ENCODE measurements at places on chromosomes 4 and X.
A peak's percentile ranks its signal among the peaks of the same experiment; 100 is the strongest.

GRCh38 chr4:56654238-56654632 lies 26.9 kb downstream of the HOPX start:
- DNase-seq: no peak

- no peak for DNase-seq
Observed at GRCh38 chr4:187042251-187042650, 318.6 kb upstream of the FAT1 start.

GRCh38 chrX:115229337-115230003 lies 4.4 kb downstream of the LRCH2 start:
- DNase-seq: no peak

GRCh38 chrX:27251369-27251768 lies 211.8 kb downstream of the PPP4R3C start:
- no peak for DNase-seq

- DNase-seq: no peak
Observed at GRCh38 chr4:110961066-110961465, 338.2 kb upstream of the PITX2 start.

- DNase-seq: peak; percentile 33
Observed at GRCh38 chrX:85963736-85964135, 83.6 kb downstream of the CHM start.

DNA sequence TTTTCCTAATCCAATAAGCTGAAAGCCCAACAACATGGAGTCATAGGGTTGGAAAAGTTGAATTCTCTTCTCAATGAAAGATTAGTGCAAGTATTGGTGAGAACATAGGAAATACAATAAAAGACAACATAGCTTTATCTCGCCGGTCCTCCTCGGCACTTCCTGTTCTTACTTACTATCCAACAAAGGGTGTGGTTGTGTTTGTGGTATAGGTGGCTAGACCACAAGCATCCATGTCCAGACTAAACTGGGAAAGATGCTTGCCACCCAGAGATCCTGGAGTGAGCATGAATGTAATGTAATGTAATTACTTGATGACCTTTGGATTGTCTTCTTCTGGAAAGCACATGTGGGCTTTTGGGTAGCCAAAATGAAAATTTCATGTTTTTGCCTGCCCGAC lies 223.8 kb downstream of the CPE start:
- DNase-seq: no peak

- DNase-seq: no peak
Observed at GRCh38 chrX:1658071-1658491, 43.2 kb downstream of the ASMT start.

DNA sequence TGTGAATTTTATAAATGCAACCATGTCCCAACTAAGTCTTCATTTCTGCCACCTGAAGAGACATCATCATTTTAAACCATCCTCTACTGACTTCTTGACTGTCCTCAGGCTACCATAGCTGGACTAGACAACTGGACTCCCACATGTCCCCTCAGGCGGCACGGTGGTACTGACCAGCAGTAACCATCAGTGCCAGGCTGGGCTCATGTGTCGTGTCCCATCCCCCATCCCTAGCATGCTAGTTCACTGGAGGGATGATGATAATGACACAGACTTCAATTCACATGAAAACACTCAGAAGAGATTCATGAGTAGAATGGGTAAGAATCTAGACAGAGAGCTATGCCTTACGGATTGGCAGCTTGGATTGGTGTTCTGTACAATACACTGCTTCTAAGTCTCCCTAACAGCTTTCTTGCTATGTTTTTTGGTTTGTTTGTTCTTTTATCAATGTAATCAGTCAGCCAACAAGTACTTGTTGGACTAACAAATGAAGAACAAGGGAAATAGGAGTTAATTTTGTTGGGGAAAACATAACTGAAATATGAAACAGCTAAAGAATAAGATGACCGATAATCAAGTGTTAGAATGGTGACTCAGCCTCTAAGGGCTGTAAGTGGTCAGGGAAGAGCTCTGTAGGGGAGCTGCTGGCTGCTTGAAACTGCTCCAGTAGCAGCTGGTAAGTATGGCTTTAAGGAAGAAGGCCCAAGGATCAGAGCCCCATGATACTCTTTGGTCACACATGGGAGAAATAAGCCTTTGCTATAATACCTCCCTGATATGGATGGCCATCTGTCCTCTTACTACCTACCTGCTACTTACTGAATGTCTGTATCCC lies 10.3 kb downstream of the ZDHHC9 start:
- peak; percentile 50 for DNase-seq

DNA sequence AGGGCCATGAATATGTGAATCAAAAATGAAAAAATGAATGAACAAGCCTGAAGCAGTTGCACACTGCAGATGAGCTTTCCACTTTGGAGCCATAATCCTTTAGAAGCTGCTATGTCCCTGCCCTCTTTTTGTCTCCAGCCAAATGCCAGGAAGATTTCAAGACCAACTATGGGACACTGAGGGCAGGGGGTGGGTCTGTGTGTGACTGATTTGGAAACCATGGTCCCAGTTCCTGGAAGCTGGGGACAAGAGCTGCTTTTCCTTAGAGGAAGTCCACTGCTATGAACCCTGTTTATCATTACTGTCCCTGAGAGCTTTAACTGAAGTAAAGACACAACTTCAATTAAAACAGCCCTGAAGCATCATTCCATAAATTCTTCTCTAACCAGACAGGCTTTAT lies 153.9 kb upstream of the GPC4 start:
- DNase-seq: no peak

GRCh38 chrX:31845003-31845402 lies 773.2 kb upstream of the FTHL17 start:
- no peak for DNase-seq

GRCh38 chr4:141348573-141348972 lies 127.9 kb downstream of the ZNF330 start:
- no peak for DNase-seq

DNA sequence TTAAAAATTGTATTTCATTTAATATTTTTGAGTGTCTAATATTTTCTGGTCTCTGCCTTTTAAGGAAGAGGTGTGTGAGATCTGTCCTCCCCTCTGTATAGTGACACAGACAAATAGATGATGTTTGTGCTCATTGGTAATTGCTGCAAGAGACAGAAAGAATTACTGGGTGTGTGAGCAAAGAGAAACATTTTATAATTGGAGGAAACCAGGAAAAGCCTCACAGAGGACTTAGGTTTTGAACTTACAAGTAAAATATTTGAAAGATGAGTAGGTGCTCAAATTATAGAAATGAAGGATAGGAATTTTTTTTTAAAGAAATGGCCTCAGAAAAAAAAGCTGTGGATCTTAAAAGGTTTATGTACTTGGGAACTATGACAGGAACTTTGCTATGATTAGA lies 149.8 kb downstream of the SPCS3 start:
- no peak for DNase-seq

DNA sequence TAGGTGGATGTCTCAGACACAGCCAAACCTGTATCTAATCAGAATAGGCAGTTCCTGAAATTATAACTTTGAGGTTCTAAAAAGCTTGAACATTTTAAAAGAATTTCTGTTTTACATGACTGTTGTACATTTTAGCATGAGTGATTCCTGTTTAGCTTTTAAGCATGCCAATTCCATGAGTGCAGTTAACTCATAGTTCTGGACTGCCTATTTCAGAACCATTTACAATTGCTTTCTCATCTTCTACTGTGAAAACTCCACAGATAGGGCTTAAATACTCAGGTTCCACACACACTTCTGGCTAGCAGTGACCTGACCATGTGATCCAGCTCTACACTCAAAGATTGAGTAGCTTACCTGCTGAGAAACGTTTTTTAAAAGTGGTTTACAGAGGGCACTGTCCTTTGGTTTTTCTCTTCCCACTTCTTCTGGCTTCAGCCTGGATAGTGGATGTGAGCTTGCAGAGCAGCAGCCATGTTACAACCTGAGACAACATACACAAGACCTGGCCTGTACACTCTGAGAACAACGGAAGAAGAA lies 280.8 kb downstream of the ANKRD50 start:
- no peak for DNase-seq

DNA sequence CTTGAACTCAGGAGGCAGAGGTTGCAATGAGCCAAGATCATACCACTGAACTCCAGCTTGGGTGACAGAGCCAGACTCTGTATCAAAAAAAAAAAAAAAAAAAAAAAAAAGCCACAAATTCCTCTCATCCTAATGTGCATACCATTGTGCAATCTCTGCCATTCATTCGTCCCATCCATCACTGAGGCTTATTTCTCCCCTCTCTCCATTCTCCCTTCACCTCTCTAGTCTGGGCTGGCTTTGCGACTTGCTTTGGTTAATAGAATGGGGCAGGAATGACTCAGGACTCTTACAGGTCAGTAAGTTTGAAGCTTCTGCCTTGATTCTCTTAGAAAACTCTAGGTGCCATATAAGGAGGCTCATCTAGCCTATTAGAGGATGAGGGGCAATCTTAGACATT lies 60.3 kb upstream of the DDX3X start:
- no peak for DNase-seq

DNA sequence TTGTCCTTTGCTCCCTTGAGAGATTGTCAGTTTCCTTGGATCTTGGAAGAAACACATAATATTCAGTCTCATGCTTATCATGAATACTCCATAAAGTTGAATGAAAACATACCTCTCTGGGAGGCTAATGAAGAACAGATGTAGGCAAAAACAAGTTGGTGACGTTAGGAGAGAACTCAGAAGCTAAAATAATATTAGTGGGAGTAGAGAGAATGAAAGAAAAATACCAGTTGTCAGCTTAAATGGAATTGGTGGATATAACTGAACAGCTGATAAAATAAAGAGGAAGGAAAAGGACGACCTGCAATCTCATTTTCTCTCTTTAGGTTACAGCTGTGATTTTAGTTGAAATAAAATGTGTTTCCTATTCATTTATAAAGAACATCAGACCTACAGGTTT lies 124.8 kb downstream of the SNCA start:
- peak; percentile 43 for DNase-seq

GRCh38 chr4:38859501-38859900 lies 2.9 kb upstream of the TLR6 start:
- DNase-seq: no peak

- no peak for DNase-seq
Observed at GRCh38 chrX:39307488-39307887, 506.2 kb downstream of the MID1IP1 start.

DNA sequence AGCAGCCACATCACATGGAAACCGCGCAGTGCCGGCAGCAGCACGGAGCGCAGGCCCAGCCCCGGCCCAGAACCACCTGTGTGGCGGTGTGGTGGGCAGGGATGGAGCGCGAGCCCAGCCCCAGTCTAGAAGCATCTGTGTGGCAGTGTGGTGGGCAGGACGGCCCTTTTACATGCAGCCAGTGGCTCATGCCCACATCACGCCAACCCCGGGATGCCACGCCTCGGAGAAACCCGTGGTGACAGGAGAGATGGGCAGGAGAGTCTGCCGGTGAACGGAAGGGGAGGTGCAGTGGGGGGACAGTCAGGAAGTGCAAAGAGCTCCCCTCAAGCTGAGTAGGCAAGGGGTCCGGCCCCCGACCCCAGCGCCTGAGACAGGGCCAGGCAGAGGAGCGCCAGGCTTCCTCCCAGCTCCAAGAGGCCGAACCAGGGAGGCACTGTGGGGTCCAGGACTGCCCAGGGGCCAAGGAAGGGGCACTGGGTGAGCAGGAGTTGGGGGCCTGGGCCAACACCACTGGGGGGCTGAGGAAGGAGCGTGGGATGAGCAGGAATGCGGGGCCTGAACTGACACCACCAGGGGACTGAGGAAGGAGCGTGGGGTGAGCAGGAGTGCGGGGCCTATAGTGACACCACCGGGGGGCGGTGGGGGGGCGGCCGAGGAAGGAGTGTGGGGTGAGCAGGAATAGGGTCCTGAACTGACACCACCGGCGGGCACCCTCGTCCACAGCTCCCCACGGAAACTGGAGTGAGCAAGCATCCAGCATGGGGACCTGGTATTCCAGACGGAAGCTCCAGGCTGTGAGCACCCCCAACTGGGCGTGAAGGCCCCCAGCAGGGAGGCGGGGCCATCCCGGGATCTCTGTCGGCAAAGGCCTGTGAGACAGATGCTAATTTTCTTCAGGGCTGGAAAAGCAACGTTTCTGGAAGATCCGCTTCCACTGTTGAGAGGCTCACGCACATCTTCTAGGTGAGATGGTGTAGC lies 28.8 kb downstream of the GAK start:
- no peak for DNase-seq

- DNase-seq: no peak
Observed at GRCh38 chr4:141757287-141757686, 120.9 kb downstream of the IL15 start.

DNA sequence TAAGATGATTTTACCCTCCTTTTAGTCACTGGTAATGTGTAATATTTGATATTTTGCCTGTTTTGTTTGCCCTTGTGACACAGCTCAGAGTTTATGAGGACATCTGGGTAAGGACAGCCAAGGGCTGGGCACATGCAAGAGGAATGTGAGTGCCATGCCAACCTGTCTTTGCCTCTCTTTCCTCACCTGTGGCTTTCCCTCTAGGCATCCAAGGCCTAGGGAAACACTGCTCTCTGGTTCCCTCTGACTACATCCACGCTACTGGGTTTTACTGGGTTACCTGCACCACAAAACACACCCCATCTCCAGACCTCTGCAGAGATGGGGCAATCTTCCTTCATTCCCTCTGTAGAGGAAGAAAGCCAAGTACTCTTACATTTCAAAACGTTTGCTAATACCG lies 7.7 kb downstream of the HPGDS start:
- no peak for DNase-seq

DNA sequence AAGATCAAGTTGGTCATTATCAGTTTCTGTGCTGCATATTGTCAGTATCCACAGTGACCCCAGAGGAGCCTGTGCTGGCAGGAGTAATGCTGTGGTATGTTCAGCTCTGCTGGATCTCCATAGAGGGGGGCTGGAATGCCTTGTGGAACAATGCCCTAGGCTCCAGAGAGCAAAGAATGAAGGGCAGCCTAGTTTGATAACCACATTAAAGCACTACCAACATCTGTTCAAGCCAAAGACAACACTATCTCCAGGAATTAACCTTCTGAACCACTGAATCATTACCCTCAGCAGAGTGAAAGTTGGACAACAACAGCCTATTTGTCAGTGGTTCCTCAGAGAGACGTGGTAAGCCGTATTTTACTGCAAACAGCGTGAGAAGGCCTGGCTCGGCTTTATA lies 192.3 kb upstream of the CXorf66 start:
- DNase-seq: peak; percentile 44

- DNase-seq: no peak
Observed at GRCh38 chr4:104938624-104939023, 208.1 kb upstream of the TET2 start.

- no peak for DNase-seq
Observed at GRCh38 chr4:16292585-16292984, 66.3 kb upstream of the TAPT1 start.

- DNase-seq: no peak
Observed at GRCh38 chrX:107683124-107683895, 55.0 kb downstream of the PRPS1 start.

DNA sequence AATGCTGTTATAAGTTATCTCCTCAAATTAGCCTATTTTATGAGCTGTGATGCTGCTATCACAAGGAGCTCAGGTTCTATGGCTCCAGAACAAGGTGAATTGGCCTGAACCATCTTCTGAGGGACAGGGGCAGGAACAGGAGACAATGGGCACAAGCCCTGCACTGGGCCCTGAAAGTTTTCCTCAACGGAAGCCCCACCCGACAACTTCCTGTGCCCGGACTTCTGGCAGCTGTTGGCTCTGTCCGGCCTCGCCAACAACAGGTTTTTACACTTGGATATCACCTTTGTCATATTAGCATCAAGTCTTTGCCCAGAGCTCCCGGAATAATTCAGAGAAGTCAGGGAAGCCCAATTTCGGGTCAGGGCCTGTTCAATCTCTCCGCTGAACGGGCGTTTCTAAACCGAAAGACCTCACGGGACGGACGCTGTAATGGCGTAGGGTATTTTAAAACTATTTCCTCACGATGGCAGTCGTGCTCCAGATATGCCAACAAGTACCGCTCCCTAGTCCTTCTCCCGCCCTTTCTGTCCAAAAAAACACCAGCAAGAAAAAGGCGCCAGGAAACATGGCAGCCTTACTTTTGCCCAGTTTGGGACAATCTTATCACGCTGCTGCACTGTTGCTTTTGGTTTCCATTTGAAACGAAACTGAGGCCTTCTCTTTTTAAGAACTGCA lies 201.0 kb upstream of the STK26 start:
- peak; percentile 41 for DNase-seq
